ENCODE measurements at places on chromosomes 2 and 18. TPM values are rescaled to one million over a fixed set of nuclear protein-coding genes. Genes with fewer than 3 reads are reported as not detected.

- DNase-seq = no peak
Measured at GRCh38 chr2:124026503-124026902, 1.4 kb downstream of the CNTNAP5 start.

CXCR1 gene
- total RNA-seq = not detected

DNA sequence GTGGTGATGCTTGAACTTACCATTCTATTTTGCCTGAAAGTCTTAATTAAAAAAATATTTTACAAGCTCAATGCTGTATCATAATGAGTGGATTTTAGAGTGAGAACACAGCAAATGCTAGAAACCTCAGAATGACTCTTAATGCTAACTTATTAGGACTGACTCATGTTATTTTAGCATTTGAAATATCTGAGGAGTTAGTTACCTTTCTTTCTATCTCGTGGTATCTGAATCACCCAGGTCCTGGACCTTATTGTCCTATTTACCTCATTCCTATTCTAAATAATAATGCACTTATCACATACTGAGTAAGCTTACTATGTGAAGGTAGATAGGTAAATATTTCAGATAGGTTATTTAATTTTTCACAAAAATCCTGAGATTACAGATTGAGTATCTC is 70.7 kb downstream of the SOS1 start:
- DNase-seq = no peak

- no peak for DNase-seq
Measured at GRCh38 chr2:217057773-217058172, 197.9 kb upstream of the TNP1 start.

LBX2 gene
- 0.24 TPM for total RNA-seq

GAL3ST2 gene
- 1.5 TPM for total RNA-seq

DNA sequence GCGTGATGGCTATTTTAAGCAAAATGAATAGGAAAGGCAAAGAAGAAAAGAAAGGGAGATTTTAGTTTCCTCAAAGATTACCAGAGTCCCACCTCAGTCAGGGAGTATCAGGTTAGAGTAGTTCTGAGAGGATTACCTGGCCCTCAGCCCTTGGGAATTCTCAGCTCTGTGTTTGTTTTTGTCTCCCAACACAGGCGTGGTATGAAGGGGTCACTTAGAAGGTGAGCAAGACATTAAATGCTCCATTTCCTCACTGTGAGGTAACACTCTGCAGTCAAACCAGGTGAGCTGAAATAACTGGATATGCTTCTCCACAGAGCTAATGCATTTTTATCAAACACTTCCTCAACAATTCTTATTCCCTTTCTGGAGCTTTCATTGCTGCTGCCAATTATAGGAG is 232.2 kb downstream of the IKZF2 start:
- no peak for DNase-seq

GRCh38 chr2:217995731-217996231 is 7.0 kb downstream of the TNS1 start:
- DNase-seq = no peak

TUBB8B gene
- 3.6 TPM for total RNA-seq

PDE1A gene
- 0.28 TPM for total RNA-seq

DNA sequence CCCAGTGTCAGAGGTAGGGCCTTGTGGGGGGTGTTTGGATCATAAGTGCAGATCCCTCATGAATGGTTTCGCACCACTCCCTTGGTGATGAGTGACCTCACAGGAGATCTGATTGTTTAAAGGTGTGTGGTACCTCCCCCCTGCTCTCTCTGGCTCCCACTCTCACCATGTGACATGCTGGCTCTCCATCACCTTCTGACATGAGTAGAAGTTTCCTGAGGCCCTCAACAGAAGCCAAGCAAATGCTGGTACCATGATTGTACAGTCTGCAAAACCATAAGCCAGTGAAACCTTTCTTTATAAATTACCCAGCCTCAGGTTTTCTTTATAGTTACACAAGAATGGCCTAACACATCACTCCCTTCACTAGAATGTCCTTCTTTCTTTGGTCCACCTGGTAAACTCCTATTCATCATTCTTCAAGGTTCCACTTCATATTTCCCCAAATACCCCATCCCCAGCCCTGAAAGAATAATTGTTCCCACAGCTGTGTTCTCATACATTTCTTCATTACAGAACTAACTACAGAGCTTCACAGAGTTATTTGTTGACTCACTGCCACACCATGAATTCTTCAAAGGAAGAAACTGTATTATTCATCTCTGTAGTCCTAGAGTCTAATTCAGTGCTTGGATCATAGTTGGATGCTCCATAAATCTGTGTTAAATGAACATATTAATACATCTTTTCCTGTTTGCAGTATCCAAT is 81.2 kb upstream of the STK17B start:
- DNase-seq = no peak

GRCh38 chr18:44764863-44765262 is 84.2 kb downstream of the SETBP1 start:
- DNase-seq = no peak

- no peak for DNase-seq
Measured at GRCh38 chr2:5394223-5394622, 298.0 kb upstream of the SOX11 start.

DNA sequence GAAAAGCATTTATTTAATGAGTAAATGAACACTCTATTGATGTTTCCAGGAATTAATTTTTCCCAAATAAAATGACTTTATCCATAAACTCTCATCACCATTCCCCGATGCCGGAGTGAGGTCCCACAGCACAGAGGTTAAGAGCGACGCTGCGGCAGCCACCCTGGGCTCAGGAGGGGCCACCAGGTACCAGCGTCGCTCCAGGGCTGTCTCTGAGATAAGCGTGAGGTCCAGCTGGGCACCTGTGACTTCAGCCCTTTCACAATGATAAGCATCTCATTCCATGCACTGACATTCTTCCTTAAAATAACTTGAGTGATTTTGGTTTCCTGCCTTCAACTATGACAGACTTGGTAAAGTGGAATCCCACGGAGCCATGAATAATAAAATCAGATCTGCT is 182.1 kb downstream of the TWIST2 start:
- no peak for DNase-seq

SERPINB4 gene
- total RNA-seq = 1.1 TPM

DNA sequence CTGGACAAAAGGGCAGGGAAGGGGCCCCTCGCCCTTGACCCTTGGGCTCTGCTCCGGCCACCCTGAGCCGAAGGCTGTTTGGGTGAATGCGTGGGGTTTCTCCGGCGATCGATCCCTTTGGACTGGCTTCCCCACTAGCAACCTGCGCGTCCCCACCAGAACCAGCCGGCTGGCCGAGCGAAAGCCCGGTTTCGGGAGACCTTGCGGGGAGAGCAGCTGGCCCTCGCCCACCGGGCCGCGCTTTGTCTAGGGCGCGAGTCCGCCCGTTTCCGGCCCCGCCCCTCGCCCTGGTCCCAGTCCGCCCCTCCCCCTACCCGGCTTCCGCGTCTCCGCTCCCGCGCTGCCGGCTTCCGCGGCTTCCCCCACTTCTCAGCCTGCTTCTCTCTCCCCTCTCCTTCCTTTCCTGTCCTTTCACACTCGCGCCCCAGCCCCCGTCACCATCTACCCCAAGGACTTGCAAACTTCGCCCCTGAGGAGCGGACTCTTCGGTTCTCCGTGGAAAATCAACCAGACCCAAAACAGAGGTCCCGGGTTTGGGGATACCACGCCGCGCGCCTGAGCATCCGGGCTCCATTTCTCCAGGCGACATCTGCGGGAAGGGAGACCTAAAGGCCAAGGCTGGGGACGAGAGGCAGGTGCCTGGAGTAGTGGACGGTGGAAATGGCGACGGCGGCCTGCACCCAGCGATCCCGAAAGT is 48.0 kb upstream of the ATP6V1B1 start:
- DNase-seq = peak; percentile 93

Data from GM23338 (cell line).